ENCODE measurements at places on chromosomes 5 and 9.
A peak's percentile ranks its signal among the peaks of the same experiment; 100 is the strongest.

GRCh38 chr5:124453221-124454051 is 293.0 kb downstream of the ZNF608 start:
- peak; percentile 21 for DNase-seq

DNA sequence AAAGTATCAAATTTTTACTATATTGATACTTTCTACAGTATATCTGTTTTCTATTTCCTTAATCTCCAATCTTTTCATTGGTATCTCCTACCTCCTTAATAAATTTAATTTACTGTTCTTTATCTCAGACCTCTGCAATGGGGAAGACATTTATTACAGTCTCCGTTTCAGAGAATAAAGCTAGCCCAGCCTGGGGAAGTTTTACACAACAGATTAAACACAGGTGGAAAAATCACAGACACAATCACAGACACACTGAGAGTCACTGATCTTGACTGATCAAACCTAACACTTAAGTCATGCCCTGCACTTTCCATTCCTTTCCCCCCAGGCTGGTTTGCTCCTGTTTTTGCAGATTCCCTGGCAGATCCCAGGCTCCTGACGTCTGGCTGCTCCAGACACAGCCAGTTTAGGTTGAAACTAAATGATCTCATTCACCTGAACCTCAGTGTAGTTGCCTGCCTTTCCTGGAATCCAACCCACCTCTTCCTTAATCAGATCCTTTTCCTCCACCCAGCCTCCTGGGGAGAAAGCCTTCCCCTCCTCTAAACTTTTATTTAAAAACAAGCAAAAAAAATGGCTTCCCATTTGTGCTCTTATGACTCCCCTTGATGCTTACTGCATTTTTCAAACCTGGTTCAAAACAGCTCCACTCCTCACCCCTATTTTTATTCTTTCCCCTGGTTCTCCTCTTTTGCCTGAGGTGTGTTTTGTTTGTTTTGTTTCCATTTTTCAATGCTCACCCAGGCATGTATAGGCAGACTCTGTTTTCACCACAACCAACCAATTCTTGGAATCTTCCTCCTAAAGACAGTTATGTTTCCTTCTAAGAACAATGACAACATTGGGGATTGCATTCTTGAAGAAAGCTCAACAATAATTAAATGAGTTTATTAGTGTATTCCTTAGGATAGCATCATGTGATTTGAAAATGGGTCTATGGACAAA is 29.5 kb upstream of the OSMR start:
- DNase-seq = no peak

DNA sequence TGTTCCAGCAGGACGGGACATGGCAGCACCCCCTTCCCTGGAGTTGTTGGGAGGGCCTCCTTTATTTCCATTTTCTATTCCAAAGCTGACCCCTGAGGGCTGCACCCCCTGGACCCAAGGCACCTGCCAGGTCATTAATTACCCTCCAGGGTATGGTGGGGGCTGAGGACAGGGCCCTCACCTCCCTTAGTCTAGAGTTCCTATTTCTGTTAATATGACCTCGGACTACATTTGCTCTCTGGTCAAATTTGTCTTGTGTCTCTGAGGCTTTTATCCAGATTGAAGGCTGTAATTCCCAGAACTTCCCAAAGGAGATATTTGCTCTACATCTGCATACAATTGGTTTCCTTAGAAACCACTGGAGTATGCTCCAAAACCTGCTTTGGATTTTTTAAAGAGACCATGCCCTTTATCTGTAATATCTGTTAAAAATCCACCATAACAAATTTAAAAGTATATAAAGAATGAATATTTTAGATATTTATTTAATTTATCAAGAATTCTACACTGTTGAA is 16.8 kb downstream of the PHF2 start:
- DNase-seq = no peak

DNA sequence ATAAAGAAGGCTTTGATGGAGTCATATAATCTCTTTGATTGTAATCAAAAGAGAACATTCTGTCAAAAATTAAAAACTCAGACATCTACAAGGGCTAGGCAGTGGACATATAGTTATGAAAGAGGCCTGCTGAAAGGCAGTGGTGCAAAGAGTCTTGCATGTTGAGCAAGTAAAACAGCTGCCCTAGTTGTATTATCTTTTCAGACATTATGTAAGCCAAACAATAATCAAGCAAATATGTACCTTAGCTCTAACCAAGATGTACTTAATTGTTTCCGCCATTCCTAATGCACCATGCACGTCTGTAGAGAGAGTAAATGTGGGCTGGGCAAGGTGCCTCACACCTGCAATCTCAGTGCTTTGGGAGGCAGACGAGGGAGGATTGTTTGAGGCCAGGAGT is 14.3 kb downstream of the GAPT start:
- DNase-seq = no peak

GRCh38 chr9:109114670-109115069 is 5.1 kb downstream of the TMEM245 start:
- no peak for DNase-seq

DNA sequence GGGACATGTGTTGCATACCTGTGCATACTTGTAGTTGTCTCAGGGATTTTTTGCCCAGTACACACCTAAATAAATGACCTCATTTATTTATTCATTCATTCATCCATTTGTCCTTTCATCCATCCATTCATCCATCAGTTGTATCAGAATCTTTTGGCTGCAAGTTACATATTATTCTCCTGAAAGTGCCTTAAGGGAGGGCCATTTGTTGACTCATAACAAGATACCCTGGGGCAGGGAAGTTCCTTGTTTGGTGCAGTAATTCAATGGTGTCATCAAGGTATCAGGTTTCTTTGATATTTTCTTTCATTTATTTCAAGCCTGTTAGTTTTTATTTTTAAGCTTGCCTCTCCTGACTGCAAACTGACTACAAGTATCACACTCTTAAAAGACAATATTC is 597.9 kb upstream of the TLE4 start:
- no peak for DNase-seq

- no peak for DNase-seq
Observed at GRCh38 chr9:122609804-122610203, 4.7 kb upstream of the OR1Q1 start.

DNA sequence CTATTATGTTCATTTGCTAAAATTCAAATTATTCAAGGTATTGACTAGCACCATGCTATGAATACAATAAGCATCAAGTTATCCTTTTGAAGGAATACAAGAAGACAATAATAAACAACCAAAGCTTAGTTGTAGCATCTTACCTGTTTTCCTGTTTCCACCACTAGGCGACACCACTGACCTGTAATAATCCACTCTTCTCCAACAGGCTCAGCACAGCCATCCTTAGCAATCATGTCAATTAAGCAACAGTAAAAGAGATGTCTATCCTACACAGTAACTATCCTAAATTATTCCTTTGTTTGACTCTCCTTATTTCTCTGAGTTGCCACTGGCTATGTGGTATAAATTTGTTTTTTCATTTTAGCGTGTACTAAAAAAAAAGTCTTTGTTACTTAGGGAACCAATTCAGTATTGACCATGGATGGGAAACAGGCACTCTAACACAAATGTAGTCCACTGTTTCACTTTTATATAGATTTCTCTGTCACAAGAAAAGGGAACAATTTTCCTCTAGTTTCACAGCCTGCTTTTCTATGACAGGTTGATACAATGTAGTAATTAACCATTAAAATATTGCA is 46.2 kb downstream of the PCA3 start:
- peak; percentile 72 for DNase-seq

DNA sequence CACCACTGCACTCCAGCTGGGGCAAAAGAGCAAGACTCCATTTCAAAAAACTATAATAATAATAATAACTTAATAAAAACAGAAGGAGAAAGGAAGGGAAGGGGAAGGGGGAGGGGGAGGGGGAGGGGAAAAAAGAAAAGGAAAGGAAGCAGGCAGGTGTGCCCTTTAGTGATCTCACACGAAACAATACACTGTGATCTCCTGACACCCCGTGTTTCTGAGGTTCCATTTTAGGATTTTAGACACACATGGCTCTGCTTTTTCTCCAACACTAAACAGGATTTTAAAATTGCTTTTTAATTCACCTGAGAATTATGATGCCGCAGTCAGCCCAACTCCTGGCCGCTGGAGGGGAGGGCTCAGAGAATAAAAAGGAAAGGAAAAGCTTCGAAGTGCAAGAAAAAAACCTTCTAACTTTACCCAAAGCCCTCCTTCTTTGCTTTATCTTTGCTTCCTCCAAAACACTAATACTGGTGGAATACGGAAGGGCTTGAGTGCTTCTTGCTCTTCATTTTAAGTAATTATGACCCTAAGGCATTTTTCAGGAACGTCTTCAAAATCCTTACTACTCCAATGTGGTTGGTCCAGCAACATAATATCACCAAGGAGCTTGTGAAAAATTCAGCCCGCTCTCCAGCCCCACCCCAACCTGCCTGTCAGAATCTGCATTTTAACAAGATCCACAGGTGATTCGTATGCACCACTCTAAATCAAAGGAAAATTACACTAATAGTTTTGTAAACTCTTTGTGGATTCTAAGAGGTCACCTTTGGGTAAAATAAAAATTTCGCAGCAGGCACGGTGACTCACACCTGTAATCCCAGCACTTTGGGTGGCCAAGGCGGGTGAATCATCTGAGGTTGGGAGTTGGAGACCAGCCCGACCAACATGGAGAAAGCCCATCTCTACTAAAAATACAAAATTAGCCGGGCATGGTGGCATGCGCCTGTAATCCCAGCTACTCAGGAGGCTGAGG is 66.0 kb downstream of the MYO10 start:
- no peak for DNase-seq

DNA sequence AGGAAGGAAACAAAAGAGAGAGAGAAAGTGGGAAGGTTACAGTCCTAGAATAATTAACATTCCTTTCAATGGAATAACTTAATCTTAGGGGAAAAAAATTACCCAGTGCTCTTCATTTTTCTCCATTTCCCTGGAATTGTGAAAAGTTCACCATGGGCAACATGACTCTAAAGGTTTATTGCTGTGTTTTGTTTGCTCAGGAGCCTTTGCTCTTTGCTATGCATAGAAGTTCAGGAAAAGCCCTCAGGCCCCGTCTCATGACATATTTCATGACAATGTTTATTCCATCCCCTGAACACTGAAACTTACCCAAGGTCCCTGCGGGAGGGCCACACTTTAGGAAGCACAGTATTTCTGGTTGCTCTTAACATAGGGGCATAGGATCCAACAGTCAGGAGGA is 9.8 kb upstream of the CTSL start:
- no peak for DNase-seq

- peak; percentile 48 for DNase-seq
Observed at GRCh38 chr5:177553671-177554429, 513 bp downstream of the FAM193B start.

DNA sequence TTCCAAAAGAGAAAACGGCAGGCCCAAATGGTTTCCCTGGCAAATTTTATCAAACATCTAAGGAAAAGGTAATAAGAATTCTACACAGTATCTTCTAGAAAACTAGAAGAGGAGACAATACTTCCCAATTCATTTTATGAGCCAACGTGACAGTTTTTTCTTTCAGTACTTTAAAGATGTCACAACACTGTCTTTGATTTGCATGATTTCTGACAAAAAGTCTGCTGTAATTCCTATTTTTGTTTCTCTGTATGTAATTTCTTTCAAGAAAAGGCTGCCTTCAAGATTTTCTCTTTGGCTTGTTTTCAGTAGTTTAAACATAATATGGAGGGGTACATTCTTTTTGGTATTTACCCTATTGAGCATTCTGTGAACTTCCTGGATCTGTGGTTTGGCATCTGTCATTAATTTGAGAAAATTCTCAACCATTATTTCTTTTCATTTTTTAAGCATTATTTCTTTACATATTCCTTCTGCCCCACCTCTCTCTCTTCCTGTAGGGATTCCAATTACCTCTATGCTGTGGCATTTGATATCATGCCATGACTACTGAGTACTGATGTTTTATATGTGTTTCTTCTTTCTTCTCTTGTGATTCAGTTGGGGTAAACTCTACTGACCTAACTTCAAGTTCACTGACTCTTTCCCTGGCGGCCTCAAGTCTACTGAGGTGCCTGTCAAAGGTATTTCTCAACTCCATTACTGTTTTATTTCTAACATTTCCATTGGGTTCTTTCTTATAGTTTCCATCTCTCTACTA is 32.2 kb downstream of the ANKS6 start:
- no peak for DNase-seq

GRCh38 chr9:93612796-93613154 is 36.4 kb downstream of the PHF2 start:
- DNase-seq = no peak

DNA sequence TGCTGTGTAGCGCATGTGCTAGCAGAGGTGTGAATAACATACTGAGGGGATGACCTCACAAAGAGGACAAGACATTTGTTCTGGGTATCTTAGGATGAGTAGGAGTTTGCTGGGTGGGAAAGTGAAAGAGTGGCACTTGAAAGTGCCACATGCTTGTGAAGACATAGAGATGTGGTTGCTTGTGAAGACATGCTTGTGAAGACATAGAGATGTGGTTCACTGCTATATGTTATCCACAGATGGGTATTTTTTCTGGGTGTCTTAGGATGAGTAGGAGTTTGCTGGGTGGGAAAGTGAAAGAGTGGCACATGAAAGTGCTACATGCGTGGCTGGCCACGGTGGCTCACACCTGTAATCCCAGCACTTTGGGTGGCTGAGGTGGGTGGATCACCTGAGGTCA is 63.6 kb downstream of the MAST4 start:
- DNase-seq = no peak

- no peak for DNase-seq
Observed at GRCh38 chr5:13632676-13633075, 311.8 kb downstream of the DNAH5 start.

DNA sequence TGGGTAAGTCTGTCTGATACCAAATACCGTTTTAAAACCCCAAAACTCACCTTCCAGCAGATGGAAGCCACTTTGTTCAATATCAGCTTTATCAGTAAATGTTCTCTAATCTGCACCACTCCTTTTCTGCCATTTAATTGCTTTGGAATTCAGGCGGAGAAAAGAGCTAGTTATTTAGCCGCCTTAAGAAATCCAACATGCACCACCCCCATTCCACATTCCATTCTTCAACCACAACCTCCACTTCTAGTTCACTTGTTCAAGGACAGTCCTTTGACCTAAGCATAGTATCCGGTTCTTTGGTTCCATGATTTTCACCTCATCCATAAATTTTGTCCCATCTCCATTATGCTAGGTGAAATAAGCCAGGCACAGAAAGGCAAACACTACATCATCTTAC is 240.1 kb downstream of the DNAH5 start:
- no peak for DNase-seq

DNA sequence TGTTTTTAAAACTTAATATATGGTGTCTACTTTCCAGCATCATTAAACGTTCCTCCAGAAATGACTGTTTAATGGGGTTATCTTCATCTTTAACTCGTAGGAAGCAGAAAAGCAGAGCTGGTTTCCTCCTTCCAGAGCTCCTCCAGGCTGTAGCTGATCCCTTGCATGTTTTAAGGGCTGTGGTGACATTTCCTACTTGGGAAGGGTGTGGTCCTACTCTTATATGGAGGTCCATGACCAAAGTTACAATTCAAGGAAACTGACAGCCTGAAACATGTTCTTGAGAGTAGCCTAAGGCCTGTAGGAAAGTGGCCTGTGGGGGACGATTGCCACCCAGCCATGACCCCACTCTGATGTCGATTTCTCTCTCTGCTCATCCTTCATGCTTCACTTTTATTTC is 297.1 kb downstream of the GADD45G start:
- no peak for DNase-seq

GRCh38 chr9:87792831-87793288 is 66.9 kb downstream of the CTSL start:
- peak; percentile 97 for DNase-seq

Data from OCI-M1 (cell line).